Right renal cortex interstitium (tissue), 3 donors: ENCODE measurements at places on chromosomes 5 and 9. TPM values are rescaled to one million over a fixed set of nuclear protein-coding genes. Genes with fewer than 3 reads are reported as not detected.

GRCh38 chr5:163350083-163350482, 87.3 kb upstream of the CCNG1 start:
- DNase-seq, result no peak

GRCh38 chr5:135443161-135443960, 3.8 kb downstream of the DCANP1 start:
- DNase-seq, result no peak

- no peak for DNase-seq
These were observed 3.4 kb upstream of the F12 start for GRCh38 chr5:177412603-177413233.

GRCh38 chr5:139394654-139395566, at the start of gene PROB1:
Gene PROB1, minus strand, starts transcription at chr5:139395104. Its CDS starts 23 bp downstream, at chr5:139395081.
- DNase-seq, result no peak

- DNase-seq, result no peak
These were observed 320.3 kb downstream of the SPATA31D1 start for GRCh38 chr9:82308836-82309235.

- DNase-seq, result no peak
These were observed 546.5 kb downstream of the PDE4D start for GRCh38 chr5:59346982-59347381.

GRCh38 chr9:112754578-112754977, 4.0 kb downstream of the SNX30 start:
- no peak for DNase-seq

DNA sequence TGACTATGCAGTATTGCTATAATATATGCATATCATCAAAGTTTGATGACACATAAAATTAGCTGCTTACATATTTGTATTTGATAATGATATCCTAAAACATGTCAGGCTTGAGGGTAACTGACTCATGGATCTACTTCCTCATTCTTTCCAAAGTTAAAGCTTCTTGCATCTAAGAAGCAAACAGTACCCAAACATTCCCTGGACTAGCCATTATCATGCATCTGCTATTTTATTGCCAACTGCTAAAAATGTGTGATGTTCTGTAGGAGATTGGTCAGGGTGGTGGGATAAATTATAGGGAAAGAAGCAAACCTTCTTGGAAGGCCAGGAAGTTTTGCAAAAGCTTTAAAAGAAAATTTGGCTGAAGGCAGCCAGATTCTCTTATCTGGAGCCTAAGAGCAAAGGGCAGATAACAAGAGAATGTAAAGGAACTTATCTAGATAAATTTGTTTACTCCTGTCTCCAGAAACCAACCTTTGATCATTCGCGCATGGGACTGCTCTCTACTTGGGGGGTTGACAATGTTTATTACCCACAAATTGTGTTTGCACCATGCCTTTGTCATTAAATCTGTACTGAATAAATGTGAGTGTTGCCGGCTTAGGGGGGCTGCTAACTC, 604.1 kb upstream of the TLE4 start:
- DNase-seq, result no peak

DNA sequence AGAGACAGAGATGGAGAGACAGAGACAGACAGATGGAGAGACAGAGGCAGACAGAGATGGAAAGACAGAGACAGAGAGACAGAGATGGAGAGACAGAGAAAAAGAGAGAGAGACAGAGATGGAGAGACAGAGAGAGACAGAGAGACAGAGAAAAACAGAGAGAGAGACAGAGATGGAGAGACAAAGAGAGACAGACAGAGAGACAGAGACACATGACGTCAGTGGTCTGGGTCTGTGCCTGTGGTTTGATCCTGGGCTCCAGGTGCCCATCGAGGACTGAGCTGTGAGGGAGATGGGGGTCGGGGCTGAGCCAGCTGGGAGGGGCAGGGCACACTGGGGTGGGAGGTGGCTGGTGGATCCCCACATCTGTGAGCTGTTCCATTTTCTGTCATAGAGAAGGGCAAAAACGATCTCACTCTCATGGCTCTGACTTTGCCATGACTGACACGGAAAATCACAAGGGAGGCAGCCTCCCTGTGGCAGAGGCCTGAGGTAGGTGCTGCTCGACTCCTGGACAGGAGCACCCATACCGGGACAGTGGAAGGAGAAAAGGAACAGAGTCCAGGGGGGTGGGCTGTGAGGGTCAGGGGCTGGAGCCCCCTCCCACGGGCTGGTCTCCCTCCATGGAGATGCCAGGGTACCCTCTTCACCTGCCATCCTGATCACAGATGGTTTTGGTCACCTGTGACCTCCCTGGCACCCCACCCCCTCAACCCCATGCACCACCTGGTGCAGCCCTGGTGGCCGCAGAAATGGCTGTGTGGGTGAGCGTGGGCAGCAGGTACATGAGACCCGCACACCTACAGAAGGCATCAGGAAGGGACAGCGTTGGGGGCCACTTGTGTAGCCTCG, 28.8 kb downstream of the GLT6D1 start:
- no peak for DNase-seq

GRCh38 chr9:133971121-133971951, 20.8 kb downstream of the VAV2 start:
- DNase-seq, result no peak

GRCh38 chr5:756865-757345, 27.6 kb downstream of the ZDHHC11B start:
- no peak for DNase-seq

DNA sequence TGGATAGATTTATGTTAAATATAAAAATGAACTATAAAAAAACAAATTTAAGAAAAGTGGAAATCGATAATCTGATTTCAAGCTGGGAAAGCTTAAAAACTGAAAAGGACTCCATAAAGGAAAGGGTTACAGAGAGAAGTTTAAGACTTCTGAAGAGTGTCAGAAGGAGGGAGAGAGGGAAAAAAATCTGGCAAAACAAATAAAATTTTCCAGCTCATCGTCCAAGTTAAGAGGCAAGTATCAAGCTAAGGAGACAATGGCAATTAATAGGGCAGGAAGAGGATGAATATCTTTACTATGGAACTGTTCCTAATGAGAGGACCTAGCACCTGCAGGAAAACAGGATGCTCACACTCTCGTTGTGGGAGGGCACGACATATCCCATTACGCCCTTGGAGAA, 20.5 kb upstream of the HEXB start:
- no peak for DNase-seq

GRCh38 chr5:140925806-140926442, at the start of gene PCDHAC1:
Gene PCDHAC1, plus strand, starts transcription at chr5:140926299. Its CDS starts 594 bp downstream, at chr5:140926893.
- no peak for DNase-seq

DNA sequence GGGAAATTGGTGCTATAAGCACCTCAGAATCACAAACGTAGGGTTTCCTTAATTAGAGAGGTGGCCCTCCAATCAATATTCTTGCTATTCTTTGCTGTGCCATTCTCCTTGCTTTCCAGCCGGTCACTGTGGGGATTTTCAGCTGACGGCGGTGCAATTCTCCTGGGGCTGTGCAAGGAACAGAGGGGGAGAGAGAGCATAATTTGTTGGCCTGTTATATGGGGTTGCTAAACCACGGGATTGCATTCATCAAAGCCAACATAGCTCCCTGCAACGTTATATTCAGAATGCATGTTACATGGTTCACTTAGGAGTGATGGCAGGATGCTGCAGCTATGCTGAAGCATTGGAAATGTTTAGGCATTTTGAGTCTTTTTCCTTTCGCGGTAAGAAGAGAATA, 441.3 kb upstream of the CLINT1 start:
- no peak for DNase-seq

- no peak for DNase-seq
These were observed 14.9 kb downstream of the LYRM7 start for GRCh38 chr5:131185523-131186104.

- no peak for DNase-seq
These were observed 34.0 kb downstream of the DAP start for GRCh38 chr5:10726913-10727517.

DNA sequence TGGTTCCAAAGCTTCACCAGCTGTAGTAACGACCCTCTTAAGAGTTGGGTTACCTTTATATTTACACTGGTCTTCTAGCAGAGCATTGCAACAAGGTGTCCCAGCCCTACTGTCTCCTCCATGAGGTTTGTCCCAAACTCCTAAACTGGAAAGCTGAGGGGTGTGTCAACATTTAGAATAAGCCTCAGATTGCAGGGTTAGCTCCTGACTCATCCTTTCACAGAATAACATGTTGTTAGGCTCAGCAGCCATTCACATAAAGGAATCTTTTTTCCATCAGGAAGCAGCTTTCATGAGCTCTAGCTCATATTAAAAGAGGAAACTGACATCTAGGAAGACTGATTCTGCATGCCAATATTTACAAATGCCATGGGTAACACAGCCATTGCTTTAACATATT, 238.7 kb downstream of the EFNA5 start:
- DNase-seq, result no peak

GRCh38 chr9:18568973-18569372, 95.0 kb downstream of the ADAMTSL1 start:
- no peak for DNase-seq

DNA sequence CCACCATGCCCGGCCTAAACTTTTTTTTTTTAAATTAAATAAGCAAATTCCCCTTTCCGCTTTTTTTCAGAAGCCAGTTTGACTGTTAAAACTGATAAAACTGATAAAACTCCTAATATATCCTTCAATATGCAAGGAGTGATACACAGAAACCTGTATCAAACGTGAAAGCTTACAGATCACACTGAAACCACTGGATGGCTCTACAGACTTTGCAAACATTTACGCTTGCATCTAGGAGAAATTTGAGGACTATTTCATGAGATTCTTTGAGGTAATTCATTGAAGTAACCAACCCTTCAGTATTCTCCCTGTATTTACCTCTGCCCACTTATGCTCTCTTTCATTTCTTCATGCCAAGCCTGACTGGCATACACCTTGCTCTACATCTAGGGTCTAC, 40.6 kb upstream of the CHD1 start:
- no peak for DNase-seq

DNA sequence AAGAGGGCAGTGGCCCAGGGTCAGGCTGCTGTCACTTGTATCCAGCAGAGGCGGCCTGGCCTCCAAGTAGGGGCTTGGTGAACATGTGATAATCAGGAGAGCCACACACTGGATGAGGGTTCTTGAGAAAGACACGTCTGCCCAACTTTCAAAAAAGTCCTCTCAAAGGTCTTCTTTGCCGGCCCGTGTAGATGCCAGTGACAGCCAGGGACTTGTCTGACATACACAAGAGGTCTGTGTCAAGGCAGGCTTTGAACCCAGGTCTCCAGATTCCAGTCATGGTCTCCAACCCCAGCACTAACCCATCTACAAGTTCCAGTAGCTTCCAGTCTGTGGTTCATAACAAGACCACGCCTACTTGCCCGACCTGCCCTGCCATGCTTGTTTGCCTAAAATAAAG, 7.9 kb upstream of the AMBP start:
- no peak for DNase-seq

GRCh38 chr9:6925836-6926235, 168.1 kb downstream of the KDM4C start:
- DNase-seq, result no peak

GRCh38 chr5:94627191-94627590, 8.7 kb downstream of the SLF1 start:
- no peak for DNase-seq

DNA sequence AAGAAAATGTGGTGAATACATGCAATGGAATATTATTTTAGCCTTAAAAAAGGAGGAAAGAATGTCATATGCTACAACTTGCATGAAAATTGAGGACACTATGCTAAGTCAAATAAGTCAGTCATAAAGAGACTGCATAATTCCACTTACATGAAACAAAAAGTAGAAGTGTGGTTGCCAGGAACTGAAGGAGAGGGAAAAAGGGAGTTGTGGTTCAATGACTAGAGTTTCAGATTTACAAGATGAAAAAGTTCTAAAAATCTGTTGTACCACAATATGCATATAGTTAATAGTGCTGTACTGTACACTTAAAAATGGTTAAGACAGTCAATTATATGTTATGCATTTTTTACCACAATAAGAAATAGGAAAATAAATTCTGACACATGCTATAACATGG, 95.4 kb downstream of the SLC44A1 start:
- DNase-seq, result no peak

DNA sequence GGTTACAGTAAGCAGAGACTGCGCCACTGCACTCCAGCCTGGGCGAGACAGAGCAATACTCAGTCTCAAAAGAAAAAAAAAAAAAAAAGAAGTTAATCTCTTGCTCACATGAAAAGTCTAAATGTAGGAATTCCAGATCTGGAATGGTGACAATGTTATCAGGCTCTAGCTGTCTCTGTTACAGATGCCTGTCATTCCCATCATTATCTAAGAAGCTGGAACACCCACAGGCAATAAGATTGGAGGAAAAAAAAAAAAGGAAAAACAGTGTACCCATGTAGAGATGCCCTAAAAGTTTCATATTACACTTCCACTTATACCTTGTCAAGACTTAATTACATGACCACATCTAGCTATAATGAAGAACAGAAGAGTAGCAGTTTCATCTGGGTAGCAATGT, 38.2 kb downstream of the PTBP3 start:
- no peak for DNase-seq

- no peak for DNase-seq
These were observed 146.5 kb upstream of the TLX3 start for GRCh38 chr5:171162596-171162995.

GRCh38 chr5:43608406-43608805, 5.4 kb downstream of the NNT start:
- no peak for DNase-seq

GRCh38 chr5:54491326-54491725, 26.2 kb upstream of the SNX18 start:
- no peak for DNase-seq

GRCh38 chr9:84408416-84408815, 67.9 kb upstream of the SLC28A3 start:
- DNase-seq, result no peak

Gene SLC6A18
- 0.31 TPM for polyA plus RNA-seq

Gene MARCOL
- polyA plus RNA-seq, result not detected

Gene EXD3
- polyA plus RNA-seq, result 8.7 TPM

Gene C9orf153
- polyA plus RNA-seq, result not detected

Gene SIMC1
- 19.4 TPM for polyA plus RNA-seq

Gene CCDC180
- 12.8 TPM for polyA plus RNA-seq

Gene GPR151
- polyA plus RNA-seq, result not detected

Gene PCDHGB1
- 2.1 TPM for polyA plus RNA-seq

Gene LSM11
- polyA plus RNA-seq, result 7.7 TPM

Gene SOX30
- polyA plus RNA-seq, result 0.65 TPM
